Effector CD8-positive, alpha-beta T cell (primary cell): ENCODE measurements at places on chromosomes 5 and 9.

GRCh38 chr5:150641006-150641570 is 628 bp downstream of the SYNPO start:
- DNase-seq: no peak

- no peak for DNase-seq
Measured at GRCh38 chr9:134698587-134699342, 57.2 kb downstream of the COL5A1 start.

DNA sequence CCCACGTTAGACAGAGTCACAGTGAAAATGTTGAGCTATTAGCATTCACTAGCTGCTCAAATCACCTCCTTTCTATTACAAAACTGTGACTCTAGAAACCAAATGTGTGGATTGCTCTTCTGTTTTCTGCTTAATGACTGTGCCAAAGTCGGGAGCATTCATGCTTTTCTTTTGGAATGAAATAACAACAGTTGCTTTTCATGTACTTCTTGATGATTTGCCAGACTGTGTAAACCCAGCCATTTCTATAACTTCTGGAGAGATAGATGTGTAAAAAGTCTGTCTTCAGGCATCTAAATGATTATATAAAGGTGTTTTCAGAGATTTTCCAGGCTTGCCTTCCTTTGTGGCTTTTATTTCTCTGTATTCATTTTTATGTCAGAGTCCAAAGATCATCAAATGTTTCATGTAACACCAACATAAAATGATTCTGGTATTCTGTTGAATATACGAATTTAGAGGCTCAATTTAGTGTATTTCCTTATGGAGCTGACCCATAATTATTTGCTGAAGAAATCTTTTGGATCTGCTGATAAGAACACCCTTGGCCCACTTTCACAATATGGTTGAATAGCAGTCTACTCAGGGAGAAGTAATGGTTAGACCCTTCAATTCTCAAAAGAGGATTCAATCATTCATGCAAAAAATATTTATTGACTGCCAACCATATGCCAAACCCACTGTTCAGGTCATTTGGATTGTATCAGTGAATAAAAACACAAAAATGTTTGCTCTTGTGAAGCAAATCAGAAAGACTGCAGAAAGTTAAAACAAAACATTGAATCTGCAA is 581.2 kb downstream of the CDH18 start:
- DNase-seq: no peak

DNA sequence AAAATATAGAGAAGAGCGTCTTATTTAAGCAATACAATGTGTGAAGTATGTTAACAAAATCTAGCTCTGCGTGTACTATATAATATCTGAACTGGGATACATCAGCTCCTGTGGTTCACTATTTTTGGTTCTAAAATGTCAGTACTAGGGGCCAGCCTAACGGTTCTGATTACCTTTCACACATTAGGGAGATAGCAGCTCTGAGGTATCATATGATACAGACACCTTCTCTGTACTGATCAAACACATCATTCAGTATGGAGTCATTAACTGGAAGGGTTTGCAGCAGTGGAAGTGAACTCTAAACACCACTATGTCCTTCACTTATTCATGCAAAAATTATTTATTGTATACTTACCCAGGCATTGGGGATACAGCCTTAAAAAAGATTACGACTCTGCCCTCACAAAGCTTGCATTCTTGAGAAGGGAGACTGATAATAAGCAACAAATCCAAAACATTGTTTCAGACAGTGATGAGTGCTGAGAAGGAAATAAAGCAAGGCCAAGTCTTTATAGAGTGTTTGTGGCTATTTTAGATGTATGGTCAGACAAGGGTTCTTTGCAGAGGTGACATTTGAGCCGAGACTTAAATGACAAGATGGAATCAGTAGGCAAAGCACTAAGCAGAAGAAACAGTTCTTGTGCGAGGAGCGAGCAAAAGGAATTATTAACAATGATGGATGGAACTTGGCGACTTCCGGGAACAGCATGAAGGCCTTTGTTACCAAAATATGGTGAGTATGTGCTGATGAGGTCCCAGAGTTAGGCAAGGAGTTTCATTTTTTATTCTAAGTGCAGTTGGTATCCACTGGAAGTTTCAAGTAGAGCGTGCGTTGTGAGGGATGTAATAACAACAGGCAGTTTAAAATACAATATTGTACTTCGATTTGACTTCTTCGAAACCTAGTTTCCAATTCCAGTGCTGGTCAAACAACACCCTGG is 1.8 kb upstream of the LNPEP start:
- no peak for DNase-seq

GRCh38 chr5:60792438-60792837 is 51.6 kb downstream of the ELOVL7 start:
- DNase-seq: no peak

DNA sequence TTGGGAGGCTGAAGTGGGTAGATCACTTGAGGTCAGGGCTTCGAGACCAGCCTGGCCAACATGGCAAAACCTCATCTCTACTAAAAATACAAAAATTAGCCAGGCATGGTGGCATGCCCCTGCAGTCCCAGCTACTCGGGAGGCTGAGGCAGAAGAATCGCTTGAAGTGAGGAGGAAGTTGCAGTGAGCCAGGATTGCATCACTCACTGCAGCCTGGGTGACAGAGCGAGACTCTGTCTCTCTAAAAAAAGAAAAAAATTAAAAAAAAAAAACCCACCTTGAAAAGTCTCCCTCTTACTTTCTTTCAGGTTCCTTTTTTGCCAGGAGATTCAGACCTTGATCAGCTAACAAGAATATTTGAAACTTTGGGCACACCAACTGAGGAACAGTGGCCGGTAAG is 34.2 kb downstream of the CDK7 start:
- DNase-seq: no peak

DNA sequence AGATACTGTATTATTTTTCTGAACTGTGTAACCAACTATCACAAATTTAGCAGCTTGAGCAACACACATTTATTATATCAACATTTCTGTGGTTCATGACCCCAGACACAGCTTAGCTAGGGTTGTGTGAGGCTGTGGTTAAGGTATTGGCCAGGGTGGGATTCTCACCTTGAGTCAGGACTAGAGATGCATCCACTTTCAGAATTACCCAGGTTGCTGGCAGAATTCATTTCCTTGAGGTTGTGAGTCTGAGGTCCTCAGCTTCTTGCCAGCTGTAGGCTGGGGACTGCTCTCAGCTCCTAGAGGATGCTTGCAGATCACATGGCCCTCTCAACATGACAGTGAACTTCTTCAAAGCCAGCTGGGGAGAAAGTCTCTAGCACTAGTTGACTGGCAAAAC is 122.5 kb upstream of the RASGRF2 start:
- no peak for DNase-seq

- no peak for DNase-seq
Measured at GRCh38 chr9:14136646-14137370, 177.1 kb downstream of the NFIB start.

DNA sequence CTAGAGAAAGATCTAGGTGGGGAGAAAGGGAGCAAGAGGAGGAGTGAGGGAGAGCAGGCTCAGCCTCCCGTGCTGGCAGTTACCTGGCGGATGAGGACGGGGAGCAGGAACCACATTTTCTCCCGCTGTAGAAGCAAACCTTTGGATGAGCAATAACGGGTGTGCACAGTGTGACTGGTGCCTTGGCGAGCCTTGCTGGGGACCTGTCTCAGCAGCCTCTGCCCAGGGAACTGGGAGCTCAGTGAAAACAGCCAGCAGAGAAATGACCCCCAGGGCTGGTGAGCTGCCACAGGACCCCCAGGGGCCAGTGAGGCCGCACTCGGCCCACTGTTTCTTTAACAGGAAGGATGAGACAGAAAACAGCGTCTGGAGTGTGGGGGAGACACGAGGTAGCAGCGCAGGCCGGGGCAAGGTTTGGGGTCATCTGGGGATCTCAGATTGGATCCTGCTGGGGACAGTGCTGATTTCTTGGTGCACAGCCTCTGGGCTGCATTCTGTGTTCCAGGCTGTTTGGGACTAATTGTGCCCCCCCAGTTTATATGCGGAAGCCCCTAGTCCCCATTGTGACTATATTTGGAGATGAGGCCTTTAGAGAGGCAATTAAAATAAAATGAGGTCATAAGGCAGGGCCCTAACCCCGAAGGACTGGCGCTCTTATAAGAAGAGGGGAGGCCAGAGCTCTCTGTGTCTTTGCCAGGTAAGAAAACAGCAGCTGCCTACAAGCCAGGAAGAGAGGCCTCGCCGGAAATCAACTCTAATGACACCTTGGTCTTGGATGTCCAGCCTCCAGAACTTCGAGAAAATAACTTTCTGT is 118.8 kb upstream of the PHYKPL start:
- no peak for DNase-seq

GRCh38 chr9:124420991-124421543 is 5.8 kb upstream of the PSMB7 start:
- DNase-seq: no peak

DNA sequence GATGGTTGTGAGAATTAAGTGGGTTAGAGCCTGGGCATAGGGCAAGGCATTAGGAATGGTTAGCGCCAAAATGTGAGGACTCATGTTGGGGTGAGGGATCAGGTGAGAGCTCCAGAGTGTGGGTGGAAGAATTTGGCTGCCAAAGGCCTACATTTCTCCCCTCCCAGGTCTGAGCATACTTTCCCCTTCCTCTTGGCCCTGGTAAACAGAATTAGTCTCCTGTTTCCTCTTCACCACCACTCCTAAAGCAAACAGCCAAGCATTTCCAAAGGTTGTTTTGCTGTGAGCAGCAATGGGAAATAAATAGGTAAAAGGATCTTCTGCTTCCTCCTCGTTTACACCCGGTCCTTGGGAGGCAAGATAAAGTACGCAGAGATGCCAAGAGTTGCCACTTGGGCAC is 132.5 kb downstream of the ZSWIM6 start:
- DNase-seq: no peak

DNA sequence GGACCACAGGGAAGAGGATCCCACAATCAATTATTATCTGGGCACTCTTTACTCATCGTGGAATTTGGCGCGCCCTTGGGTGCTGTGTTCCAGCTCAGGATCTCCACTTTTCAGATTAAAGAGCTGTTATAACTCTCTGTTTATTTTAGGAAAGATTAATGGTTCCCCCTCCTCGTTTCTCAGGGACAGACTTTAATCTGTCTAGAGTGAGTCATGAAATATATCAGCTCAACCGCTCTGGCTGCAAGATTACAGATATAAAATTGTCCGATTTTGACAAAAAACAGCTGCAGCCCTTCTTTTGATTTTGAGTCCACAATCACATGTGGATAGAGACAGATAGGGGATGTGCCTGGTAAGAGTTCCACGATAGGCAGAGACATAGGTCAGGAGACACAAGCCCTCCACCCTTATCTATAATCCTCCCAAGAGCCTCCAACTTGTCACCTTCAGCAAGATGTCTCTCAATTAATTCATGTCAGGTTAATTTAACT is 77.6 kb upstream of the ANKRD55 start:
- no peak for DNase-seq
